ENCODE measurements at places on chromosomes 3 and 15. TPM values are rescaled to one million over a fixed set of nuclear protein-coding genes. Genes with fewer than 3 reads are reported as not detected.

DNA sequence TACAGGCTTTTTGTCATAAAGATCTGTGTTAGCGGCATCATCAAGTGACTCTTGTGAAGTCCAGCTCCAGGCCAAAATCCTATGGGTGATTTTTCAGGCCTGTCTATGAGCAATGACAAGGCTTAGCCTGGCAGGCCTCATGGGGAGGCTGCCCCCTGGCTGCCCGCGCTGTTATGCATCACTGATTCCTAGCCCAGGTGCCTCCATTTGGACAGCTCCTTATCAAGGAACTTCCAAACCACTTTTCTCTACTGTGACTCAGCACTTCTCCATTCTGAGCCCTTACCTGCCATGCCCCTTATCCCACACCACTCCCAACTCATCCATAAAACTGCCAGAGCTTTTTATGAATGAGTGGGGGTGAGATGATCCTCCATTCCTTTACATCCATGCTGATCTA lies 91.5 kb upstream of the C3orf80 start:
- H3K27me3 ChIP-seq: peaks cover 4% of the 10 kb centered on the region
- no peaks in the 10 kb centered on the region for H3K4me1 ChIP-seq
- H3K36me3 ChIP-seq: no peaks in the 10 kb centered on the region
- no peak for DNase-seq

- no peaks in the 10 kb centered on the region for H3K36me3 ChIP-seq
- H3K4me3 ChIP-seq: no peak overlapping the region
- DNase-seq: no peak
- no peaks in the 10 kb centered on the region for H3K4me1 ChIP-seq
- H3K27ac ChIP-seq: no peak overlapping the region
These were observed 417.6 kb upstream of the RGMA start for GRCh38 chr15:93506646-93507045.

- H3K36me3 ChIP-seq: peaks cover 3% of the 10 kb centered on the region
- DNase-seq: no peak
- no peaks in the 10 kb centered on the region for H3K27me3 ChIP-seq
- peaks cover 22% of the 10 kb centered on the region for H3K4me1 ChIP-seq
- no peak overlapping the region for H3K4me3 ChIP-seq
These were observed 562.9 kb upstream of the CBLB start for GRCh38 chr3:106431721-106432120.

DNA sequence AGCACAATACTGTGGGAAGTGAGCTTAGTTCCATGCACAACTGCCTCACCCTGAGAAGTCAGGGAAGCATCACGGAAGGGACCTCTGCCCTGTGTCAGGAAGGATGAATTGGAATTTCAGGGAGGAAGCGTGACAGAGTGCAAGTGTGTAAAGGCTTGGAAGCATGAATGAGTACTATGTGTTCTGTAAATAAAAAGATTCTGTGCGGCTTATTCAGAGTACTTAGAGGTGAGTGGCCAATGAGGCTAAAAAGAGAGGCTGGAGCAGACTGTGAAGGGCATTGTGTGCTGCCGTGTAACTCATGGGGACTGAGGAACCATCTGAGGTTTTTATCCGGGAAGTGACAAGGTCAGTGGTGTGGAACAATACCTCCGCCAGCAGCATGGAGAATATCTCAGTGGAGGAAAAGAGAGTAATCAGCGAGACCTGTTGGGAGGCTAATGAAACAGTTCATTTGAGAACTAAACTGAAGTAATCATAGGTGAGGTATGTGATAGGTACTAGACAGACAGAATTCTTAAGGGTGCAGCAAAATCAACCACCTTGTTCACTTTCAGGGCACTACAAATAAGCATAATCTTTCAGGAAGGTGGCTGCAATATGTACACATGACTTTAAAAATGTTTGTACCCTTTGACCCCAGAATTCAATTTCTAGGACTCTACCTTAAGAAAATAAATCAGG lies 64.9 kb upstream of the SPRED1 start:
- H3K4me3 ChIP-seq: no peak overlapping the region
- no peaks in the 10 kb centered on the region for H3K36me3 ChIP-seq
- H3K27ac ChIP-seq: no peak overlapping the region
- no peak for DNase-seq
- H3K27me3 ChIP-seq: peaks cover 8% of the 10 kb centered on the region

DNA sequence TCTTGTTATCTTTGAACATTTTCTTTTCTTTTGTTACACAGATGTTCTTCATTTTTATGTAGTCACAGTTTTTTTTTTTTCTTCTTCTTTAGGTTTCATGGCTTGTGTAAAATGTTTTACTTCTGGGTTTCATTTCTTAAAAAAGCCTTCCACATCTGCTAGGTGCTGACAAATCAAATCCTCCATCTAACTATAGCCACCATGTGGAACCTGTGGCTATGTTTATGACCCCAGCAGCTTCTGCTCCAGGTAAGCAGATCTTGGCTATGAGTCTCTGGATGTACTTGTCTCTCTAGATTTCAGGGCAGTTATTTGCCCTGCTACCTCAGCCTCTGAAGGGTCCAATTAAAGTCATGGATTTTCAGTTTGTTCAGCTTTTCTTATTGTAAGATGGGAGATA lies 44.5 kb downstream of the OXSM start:
- no peak overlapping the region for H3K27ac ChIP-seq
- peaks cover 6% of the 10 kb centered on the region for H3K4me1 ChIP-seq
- no peak for DNase-seq
- no peaks in the 10 kb centered on the region for H3K36me3 ChIP-seq
- H3K27me3 ChIP-seq: peaks cover 4% of the 10 kb centered on the region
- no peak overlapping the region for H3K4me3 ChIP-seq

DNA sequence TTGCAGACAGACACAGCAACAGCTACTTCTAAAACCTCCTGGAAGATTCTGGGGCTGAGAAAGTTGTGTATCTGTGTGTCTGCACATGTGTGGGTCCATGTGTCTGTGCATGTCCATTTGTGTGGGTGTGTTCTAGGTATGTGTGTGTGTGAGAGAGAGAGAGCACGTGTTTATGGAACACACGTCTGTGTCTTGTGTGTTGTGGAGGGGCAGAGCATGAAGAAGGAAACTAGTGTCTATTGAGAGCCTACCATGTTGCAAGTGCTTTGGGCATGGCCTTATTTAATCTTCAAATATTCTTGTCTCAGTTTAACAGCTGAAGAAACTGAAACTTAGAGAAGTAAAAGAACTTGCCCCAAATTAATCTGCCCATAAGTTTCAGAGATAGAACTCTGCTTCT lies 327.5 kb downstream of the UACA start:
- H3K4me3 ChIP-seq: no peak overlapping the region
- H3K36me3 ChIP-seq: no peaks in the 10 kb centered on the region
- H3K4me1 ChIP-seq: peaks cover 27% of the 10 kb centered on the region

DNA sequence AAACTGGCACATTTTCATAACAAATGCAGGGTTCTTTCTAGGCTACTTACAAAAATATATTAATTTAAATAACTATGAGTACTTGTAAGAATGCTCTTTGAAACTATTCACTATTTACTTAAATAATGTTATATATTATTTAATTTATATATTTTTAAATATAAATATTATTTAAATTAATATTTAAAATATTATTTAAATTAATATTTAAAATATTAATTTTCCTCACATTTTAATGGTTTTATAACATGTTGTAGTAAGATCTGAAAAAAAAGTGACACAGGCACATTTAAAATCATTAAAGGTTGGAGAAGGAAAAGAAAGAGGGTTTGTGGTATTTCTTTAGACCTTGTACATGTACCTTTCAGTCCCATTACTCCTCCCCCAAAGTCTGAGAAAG lies 34.6 kb downstream of the CCDC14 start:
- DNase-seq: no peak
- no peak overlapping the region for H3K27ac ChIP-seq
- no peaks in the 10 kb centered on the region for H3K27me3 ChIP-seq
- H3K4me1 ChIP-seq: no peaks in the 10 kb centered on the region
- H3K4me3 ChIP-seq: no peak overlapping the region

Gene DOCK3
- 1.6 TPM for total RNA-seq

GRCh38 chr15:93570527-93570926 lies 481.5 kb upstream of the RGMA start:
- DNase-seq: no peak
- no peaks in the 10 kb centered on the region for H3K4me1 ChIP-seq
- H3K4me3 ChIP-seq: no peak overlapping the region
- no peak overlapping the region for H3K27ac ChIP-seq
- no peaks in the 10 kb centered on the region for H3K36me3 ChIP-seq

- no peak for DNase-seq
- H3K4me3 ChIP-seq: peak overlapping the region; percentile 22
- no peaks in the 10 kb centered on the region for H3K36me3 ChIP-seq
- peaks cover 5% of the 10 kb centered on the region for H3K27me3 ChIP-seq
- H3K4me1 ChIP-seq: peaks cover 9% of the 10 kb centered on the region
- H3K27ac ChIP-seq: no peak overlapping the region
These were observed 127.1 kb downstream of the FMN1 start for GRCh38 chr15:33067456-33067855.
